ENCODE measurements at places on chromosomes 2 and 18. TPM values are rescaled to one million over a fixed set of nuclear protein-coding genes. Genes with fewer than 3 reads are reported as not detected.

The WIPF1 gene
- total RNA-seq: 24.2 TPM

The SERPINB10 gene
- total RNA-seq: 7.0 TPM

GRCh38 chr2:217270485-217271121, 410.7 kb upstream of the TNP1 start:
- DNase-seq: no peak

DNA sequence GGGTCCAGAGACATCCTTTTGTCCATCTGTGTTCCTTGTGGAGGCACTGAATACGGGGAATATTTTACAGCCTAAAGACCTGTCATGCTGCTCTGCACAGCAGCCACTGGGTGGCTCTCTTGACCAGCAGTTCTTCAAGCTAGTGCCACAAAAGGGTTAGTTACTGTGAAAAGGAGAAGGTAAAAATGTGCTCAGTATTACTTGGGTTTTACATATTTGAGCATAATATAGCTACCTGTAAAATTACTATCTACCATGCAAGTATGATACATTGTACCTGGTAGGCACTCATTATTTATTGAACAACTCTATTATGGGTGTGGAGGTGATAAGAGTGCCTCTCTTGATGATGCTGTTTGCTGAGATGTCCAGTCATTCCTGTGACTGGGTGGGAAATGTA, 23.6 kb downstream of the FZD5 start:
- DNase-seq: peak; percentile 82

The IL1A gene
- not detected for total RNA-seq

- peak; percentile 24 for DNase-seq
Measured at GRCh38 chr2:49225126-49225525, 70.8 kb upstream of the FSHR start.

The FN1 gene
- 717 TPM for total RNA-seq

DNA sequence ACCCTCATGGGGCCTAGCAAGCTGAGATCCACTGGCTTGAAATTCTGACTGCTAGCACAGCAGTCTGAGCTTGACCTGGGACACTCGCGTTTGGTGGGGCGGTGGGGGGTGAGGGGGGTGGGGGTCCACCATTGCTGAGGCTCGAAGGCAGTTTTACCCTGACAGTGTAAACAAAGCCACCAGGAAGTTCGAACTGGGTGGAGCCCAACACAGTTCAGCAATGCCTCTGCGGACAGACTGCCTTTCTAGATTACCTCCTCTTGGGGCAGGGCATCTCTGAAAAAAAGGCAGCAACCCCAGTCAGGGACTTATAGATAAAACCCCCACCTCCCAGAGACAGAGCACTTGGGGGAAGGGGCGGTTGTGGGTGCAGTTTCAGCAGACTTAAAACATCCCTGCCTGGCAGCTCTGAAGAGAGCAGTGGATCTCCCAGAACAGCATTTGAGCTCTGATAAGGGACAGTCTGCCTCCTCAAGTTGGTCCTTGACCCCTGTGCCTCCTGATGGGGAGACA, 149.7 kb upstream of the TANK start:
- DNase-seq: no peak

DNA sequence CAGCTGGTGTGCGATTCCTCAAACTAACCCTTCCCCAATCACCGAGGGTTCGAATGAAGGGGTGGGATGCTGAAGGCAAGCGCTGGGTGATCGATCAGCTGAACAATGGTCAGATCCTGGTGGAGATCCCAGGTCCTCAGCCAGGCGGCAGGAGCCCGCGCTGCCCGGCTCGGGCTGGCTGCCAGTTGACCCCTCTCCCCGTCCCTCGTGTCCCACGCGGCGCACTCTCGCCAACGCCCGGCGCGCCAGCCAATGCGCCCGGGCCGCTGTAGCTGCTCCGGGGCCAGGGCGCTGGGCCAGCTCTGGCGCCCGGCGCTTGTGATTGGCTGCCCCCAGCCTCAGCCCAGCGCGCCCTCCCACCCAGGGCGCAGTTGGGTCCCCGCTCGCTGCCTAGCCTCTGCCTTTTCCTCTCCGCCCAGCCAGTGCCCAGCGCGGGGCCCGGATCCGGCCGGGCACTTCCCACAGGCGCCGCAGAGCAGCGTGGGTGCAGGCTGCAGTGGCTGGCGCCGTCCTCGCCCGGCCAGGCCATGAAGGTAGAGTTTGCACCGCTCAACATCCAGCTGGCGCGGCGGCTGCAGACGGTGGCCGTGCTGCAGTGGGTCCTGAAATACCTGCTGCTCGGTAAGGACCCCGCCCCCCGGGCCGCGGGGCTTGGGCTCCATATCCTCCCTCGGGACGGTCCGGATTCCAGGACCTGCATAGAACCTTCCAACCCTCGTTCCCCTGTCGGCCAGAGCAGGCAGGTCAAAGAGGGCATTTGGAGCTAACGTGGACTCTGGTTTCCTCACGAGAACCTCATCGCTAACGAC, at the start of gene MOGAT1:
Gene MOGAT1, plus strand, starts transcription at position 400 of the 809 bp plus-strand sequence. Its CDS starts 128 bp downstream, at position 528.
- DNase-seq: peak; percentile 44

DNA sequence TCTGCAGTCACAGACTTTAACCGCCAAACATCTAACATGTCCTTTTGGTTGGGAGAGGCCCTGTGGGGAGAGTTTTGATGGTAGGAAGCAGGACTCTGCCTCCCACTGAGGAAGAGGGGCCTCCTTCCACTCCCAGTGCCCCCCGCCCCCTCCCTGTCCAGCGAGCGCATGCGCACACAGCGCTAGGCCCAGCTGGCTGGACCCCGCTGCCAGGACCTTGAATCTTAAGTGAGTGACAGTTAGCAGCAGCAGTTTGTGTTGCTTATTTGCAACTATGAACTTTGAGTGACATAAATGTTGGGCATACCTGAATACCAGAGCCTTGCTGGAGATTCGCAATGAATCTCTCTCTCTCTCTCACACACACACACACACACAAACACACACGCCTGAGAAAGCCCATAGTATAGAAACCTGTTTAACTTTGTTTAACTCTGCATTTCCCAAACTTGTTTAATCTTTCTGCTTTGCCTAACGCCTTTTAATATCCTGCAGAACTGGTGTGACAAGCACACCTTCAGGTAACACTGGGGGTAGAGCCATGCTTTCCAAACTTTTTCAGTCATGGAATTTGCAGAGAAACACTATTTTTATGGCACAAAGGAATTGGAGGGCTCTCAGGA, 134.6 kb upstream of the SMAD2 start:
- DNase-seq: peak; percentile 54

The SERPINB8 gene
- total RNA-seq: 4.6 TPM

The CCL20 gene
- total RNA-seq: not detected

DNA sequence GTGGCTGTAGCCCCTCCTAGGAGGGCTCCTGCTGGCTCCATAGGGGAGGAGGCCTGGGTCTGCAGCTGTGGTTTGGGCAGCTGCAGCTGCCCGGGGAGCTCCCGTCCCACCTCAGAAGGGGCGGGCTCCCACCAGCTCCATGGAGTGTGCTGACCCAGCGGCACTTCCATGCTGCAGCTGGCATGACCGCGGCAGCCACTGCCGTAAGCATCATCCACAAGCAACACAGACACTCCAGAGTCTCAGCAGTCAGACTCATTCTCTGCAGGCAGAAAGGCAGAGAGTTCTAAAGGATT, 660.1 kb upstream of the RAB6C start:
- DNase-seq: peak; percentile 70

DNA sequence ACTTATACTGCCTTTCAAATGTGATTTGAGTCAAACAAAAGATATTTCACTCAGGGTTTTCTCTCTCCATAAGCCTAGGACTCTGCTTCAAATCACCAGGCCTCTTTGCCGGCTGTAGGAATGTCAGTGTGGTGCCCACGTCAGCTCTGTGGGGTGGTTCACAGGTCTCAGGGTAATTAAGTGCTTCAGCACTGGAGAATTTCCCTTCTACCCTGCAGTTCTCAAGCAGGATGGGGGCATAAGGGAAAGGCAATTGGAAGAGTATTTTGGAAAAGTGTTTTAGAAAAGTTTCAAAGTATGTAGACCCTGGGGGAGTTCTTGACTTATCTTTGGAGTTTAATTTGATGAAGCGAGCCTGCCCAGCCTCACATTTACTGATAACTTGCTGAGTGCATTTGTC, 9.6 kb downstream of the CNGA3 start:
- no peak for DNase-seq

- no peak for DNase-seq
Measured at GRCh38 chr18:56511996-56512395, 126.4 kb downstream of the TXNL1 start.

GRCh38 chr18:27921904-27922751, 254.8 kb downstream of the CDH2 start:
- peak; percentile 6 for DNase-seq

GRCh38 chr2:15666861-15667808, 75.5 kb downstream of the DDX1 start:
- peak; percentile 44 for DNase-seq

DNA sequence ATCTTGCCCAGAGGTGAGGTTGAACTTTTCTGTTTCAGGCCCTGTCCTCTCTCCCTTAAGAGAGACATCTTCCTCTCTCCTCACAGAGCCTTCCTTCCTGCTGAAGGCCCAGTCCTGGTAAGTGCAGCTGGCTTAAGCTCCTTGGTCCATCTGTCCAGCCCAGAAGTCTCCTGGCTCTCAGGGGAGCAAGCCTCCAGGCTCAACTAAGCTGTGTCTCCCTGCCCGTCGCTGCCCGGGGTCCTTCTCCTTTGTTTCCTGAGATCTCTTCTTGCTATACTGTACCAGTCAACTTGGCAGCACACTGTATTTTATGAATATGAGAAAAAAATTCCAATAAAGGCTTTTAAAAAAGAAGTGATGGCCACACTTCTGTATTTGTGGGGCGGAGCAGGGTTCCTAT, 77.4 kb downstream of the KCNF1 start:
- no peak for DNase-seq

GRCh38 chr18:12253663-12254135, 462 bp upstream of the CIDEA start:
- no peak for DNase-seq

GRCh38 chr18:56374007-56374655, 264.3 kb downstream of the TXNL1 start:
- DNase-seq: no peak

GRCh38 chr18:52152036-52152435, 188.0 kb upstream of the DCC start:
- no peak for DNase-seq

- no peak for DNase-seq
Measured at GRCh38 chr2:162029287-162029901, 44.6 kb downstream of the DPP4 start.

- no peak for DNase-seq
Measured at GRCh38 chr2:230706053-230706521, 6.6 kb upstream of the CAB39 start.

DNA sequence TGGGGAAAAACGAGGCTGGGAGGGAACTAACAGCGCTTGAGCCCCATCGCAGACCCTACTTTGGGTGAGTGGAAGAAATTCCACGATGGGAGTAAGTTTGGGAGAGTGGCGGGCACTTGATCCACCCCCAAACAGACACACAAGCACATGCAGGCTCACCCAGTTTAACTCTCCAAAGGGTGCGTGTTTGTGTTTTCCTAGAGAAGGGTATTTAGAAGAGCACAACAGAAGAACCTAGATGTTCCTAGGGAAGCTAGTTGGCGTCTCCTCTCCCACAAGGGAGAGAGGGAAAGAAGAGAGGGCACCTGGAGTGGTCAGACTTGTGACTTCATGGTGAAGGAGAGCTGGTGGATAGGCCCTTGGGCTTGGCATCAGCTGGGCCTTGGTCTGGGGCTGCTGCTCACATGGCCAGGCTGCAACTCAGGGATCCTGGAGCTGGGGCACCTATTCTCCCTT, 3.2 kb downstream of the GATA6 start:
- DNase-seq: no peak

DNA sequence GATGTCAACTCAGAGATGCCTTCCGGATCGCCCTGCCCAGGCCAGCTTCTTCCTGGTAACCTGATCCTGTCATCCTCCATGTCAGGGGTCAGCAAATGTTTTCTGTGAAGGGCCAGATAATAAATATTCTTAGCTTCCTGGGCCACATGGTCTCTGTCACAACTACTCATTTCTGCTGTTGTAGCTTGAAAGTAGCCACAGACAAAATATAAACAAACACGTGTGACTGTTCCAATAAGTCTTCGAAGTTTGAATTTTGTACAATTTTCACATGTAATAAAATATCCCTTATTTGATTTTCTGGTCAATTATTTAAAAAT, 35.8 kb downstream of the ANXA4 start:
- DNase-seq: no peak

DNA sequence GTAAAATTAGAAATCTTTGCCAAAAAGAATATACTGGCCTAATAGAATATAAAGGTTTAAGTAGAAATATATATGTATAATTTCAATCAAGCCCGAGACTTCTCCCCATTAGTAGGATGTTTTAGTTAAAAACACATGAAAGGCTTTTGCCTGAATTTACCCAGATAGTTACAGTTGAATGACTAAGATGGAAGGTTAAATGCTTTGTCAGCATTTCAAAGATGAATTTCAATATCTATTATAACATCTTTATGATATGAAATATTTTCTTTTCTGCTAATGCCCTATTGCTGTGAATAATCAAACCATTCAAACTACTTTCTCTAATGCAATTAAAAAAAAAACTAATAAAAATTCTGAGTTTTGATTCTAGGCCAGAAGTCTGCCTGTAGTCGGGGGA, 18.0 kb upstream of the ABCA12 start:
- no peak for DNase-seq

DNA sequence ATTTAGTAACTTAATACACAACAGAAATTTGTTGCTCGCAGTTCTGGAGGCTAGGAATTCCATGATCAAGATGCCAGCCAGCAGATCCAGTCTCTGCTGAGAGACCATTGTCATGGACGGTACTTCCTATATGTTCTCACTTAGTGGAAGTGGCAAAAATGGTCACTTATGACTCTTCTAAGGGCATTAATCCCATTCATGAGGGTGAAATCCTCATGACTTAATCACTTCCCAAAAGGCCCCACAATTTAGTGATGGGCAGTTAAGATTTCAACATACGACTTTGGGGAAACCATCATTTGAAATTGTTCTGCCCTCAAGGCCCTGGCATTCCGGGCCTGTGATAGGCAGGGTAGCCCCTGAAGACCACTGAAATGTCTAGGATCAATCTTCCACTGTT, 23.0 kb downstream of the BZW1 start:
- DNase-seq: no peak

- DNase-seq: peak; percentile 21
Measured at GRCh38 chr2:7825591-7826312, 856.1 kb upstream of the ID2 start.

DNA sequence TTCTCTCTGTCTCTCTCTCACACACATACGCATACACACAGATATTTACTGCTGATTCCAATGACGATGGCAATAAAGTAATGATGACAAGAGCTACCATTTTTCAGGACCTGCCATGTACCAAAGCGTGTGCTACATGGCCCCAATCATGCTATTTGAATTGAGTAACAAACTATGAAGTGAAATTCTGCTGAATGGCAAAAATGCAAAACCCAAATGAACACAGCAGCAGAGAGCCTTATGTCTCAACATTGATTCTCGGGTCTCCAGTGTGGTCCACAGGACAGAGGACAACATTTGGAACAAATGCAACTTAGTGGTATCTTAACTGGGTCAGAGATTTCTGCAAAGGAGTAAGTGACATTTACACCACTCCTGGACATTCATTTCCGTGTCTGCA, 117.4 kb downstream of the PIEZO2 start:
- no peak for DNase-seq

The KRTCAP3 gene
- total RNA-seq: 6.2 TPM

All from tongue (tissue), 3 donors.